ENCODE measurements at places on chromosomes 1 and 21.
A peak's percentile ranks its signal among the peaks of the same experiment; 100 is the strongest.

DNA sequence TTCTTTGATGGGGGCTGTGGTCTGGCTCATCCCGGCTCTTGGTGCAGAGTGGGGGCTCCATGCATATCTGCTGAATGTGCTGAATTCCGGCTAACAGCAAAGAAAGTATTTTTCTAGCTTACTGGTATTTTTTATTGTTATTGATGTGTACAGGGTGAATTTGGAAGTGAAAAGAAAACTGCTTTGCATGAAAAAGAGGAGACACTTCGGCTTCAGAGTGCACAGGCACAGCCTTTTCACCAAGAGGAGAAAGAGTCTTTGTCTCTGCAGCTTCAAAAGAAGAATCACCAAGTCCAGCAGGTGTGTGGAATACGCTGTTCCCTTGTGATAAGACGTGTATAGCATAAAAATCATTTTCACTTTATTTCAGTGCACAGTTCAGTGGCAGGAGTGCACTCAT is 57.6 kb downstream of the PCNT start:
- DNase-seq: no peak

DNA sequence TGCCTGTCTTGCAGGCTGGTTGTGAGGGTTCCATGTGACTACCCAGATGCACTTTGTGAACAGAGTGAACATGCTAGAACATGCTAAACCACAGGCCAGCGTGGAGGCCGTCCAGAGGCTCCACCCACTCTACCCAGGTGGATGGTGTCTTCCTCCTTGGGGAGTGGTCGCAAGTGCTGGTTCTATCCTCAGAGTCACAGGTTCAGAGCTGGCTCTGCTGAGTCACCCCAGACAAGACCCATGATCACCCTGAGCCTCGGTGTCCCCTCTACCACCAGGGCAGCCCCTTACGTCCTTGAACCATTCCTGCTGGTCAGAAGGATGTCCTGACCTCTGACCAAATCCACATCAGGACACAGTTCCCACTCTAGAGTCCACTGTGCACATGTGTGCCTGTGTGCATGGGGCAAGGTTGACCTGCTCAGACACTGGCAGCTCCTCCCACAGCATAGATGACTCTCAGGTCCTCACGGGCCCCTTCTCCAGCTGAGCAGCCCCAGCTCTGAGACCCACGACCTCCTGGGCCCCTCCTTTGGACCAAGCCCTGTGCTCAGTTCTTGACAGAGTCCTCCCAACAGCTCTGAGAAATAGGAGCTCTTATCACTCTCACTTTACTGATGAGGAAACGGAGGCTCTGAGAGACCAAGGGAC is 391.8 kb downstream of the MATN1 start:
- no peak for DNase-seq

DNA sequence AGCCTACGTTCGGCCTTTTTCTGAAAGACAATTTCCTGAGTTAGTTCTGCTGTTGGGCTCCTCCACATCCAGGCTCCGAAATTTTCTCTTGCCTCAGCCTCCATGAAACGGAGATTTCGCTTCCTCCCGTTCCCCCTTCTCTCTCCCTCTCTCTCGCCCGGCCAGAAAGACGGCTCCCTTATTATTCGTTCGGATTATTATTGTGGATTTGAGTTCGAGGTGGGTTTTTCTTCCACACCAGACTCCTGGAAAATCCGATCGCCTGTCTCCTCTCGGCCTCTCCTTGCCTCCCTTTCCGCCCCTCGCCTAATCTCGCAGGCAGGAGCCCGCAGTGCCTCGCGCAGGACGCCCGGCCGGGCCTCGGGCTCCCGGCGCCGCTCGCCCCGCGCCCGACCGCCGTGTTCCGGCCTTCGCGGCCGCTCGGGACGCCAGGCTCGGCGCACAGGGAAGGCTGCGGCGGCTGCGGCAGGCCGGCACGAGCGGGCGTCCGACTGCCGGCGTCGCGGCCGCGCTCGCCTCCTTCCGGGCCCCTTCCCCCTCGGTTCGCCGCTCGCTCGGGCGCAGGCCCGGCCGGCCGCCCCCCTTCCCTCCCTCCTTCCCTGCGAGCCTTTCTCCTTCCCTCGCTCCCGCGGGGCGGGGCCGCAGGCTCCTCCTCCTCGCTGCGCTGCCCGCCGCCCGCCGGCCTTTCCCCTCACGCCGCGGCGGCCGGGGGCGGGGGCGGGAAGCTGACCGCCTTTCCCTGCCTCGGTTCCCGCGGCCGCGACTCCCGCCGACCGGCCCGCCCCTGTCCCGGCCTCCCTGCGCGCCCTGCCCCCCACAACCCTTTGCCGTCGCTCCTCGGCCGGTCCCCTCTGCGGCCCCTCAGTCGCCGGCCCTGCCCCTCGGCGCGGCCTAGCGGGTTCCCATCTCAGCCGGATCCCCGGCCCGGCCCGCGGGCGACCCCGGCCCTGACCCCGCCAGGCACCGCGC is at the start of gene ARHGEF11:
Gene ARHGEF11, minus strand, starts transcription at position 493 of the 969 bp plus-strand sequence. CDS start 1,412 bp downstream, outside the sequence.
- peak; percentile 35 for DNase-seq

- no peak for DNase-seq
Observed at GRCh38 chr1:209416716-209417115, 166.8 kb upstream of the CAMK1G start.

GRCh38 chr1:11523261-11523660 is 44.3 kb downstream of the DISP3 start:
- no peak for DNase-seq

DNA sequence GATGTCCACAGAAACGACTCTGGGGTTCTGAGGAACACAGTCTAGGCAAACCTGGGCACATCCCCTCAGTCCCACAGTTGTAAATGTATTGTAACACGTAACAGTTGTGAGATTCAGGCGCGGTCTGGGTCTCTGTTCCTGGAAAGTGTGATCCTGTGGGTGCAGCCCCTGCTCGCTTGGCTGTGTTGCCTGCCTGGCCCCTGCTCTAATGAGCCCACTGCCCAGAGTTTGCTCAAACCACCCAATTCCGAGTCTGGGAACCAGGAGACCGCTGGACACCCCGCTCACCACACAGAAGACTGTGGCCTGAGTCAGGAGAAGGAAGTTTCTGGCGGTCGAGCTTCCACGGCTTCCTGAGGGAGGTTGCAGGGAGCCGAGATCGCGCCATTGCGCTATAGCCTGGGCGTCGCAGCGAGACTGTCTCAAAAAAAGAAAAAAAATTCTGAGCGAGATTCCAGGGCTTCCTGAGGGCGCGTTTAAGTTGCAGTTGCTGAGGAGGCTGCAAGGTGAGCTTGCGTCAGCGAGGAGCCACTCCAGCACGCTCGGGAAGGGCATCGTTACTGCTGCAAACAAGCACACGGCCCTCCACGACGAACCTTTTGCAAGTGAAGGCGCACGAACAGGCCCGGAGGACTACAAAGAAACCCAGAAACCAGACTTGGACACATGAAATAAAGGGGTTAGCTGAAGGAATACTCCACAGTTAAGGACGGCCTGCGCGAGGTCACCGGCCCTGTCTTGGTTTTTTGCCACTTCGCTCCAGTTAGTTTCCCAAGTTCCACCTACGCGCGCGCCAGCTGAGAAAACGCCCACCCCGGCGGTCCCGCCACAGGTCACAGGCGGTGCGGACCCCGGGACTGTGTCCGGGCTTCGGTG is 1.1 kb downstream of the C21orf58 start:
- no peak for DNase-seq

DNA sequence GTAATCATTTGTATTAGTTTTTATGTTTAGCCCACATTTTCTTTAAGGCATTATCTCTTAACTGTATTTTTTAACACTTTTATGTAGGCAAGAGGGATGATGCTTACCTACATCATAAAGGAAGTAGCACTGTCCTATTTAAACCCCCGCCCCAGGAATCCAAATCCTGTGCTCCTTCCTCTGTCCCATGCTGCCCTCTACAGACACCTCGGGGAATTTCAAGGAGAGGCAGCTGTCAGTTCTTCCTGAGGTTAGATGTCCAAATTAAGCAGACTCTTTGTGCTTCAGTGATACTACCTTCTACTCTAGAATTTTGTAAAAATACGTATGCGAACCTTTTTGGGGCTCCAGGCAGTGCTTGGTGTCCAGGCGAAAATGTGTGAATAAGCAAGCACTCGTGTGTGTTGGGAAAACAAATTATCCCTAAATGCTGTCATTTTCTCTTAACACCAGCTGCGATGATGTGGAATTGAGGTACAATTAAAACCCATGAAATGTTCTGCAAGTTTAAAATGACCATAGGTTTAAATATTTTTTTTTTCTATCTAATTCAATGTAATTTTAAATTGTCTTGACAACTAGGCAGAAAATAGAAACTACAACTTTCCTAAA is 19.2 kb downstream of the CRCT1 start:
- no peak for DNase-seq
